NCI-H1694 treated with DMSO at 0.1 percent for 48 hours (cell line): ENCODE measurements at places on chromosomes 12 and 14.

DNA sequence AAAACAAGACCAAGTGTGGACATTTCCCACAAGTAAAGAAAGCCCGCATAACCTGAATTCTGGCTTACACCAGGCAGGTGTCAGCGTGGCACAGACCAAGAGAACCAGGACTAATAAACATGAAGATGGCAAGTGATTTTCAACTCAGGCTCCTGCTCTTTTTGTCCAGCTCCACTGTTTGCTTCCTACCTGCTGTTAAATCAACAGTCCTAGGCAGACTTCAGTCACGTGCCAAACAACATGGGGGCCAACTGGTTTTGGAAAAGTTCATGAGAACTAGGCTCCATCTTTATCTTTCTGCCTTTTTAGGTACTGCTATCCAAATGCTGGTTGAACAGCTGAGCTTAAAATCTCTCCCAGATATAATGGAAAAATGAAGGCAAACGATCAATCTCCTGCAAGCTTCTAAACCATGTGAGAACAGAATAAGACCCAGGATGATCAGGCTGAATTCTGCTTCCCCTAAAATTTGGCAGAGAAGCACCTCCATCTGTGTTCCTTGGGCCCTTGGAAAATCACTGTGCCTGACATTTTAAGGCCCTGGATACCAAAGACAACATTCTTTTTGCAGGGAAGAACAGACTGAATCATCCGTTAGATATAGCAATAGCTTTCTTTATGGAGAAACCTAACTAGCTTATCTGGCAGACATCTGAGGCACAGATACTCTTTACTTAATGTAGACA lies 215.6 kb upstream of the USP15 start:
- DNase-seq = no peak

DNA sequence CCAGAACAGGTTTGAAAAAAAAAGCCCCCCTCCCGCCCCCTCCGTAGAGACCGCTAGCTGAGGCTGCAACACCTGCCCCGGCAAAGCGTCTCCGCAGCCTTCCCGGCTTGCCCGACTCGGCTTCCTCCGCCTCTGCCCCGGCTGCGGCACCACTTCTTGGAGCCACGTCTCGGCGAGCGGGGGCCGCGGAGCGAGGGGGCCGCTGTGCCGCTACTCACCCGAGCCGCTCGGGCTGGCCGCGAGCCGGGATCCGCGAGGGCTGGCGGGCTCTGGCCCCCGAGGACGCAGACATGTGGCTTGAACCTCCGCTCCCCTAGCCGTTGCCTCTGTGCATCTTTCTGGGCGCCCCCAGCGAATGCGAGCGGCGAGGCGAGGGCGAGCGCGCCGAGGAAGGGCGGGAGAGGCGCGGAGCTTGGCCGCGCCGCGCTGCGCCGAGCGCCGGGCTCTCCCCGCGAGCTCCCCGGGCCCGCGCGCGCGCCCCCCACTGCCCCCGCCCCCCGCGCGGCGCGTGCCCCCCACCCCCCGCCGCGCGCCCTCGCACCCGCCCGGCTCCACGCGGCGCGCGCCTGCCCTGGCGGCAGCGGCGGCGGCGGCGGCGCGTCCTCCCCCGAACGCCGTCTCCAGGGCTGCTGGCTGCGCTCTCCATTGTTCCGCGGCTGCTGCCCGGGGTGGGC lies 249.5 kb downstream of the APAF1 start:
- DNase-seq = peak; percentile 8

- no peak for DNase-seq
Observed at GRCh38 chr12:27927347-27927746, 45.2 kb downstream of the PTHLH start.

DNA sequence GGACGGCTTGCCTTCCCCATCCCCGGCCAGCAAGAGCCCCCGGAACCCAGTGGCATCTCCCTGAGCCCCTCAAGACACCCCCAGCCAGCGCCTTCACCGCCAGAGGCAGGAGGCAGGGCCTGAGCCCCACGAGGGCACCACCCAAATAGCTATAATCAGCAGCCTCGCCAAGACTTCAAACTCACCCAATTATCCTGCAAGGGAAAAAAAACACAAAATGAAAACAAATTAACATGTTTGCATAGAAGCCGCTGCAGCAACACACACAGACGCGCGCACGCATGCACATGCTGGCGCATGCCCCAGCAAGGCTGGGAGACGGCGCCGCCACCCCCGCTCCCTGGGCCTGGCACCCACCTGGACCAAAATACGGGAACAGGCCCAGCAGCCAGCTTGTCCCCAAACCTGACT lies 15.8 kb downstream of the FAM222A start:
- DNase-seq = peak; percentile 66

DNA sequence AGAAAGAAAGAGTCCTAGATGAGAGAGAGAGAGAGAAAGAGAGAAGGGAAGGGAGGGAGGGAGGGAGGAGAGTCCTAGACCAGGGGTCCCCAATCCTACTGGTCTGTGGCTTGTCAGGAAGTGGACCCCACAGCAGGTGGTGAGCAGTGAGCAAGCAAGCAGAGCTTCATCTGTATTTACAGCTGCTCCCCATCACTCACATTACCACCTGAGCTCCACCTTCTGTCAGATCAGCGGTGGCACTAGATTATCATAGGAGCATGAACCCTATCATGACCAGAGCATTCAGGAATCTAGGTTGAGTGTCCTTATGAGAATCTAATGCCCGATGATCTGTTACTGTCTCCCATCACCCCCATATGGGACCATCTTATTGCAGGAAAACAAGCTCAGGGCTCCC lies 39.2 kb upstream of the AMN1 start:
- no peak for DNase-seq

DNA sequence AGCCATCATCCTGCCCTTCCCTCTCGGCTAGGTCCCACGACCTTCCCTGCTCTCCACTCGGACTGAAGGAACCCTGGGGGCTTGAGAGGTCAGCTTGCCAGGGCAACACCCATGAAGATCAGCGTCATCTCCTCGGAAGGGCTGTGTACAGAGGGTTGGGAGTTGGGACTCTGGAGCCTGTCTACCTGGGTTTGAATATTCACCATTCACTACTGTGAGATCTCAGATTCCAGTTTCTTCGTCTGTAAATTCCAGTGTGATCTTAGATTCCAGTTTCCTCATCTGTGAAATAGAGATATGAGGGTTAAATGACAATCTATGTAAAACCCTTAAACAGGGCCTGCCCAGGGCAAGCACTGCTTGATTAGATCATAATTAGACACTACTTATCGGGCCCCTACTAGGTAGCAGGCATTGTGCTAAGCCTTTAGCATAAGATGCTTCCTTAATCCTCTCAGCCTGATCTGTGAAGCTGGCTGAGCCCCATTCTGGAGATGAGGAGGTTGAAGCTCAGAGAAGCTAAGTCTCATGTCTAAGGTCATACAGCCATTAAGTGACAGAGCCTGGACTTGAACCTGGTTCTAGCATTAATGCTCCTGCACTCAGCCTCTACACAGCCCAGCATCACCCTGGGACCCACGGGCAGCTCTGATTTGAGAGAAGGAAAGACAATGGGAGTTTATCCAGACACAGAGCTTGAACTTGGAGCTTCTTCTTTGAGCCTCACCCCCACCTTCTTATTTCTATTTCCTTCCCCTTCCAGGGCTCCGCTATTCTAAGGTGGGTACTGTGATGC lies 612 bp upstream of the ZDHHC22 start:
- DNase-seq = no peak

DNA sequence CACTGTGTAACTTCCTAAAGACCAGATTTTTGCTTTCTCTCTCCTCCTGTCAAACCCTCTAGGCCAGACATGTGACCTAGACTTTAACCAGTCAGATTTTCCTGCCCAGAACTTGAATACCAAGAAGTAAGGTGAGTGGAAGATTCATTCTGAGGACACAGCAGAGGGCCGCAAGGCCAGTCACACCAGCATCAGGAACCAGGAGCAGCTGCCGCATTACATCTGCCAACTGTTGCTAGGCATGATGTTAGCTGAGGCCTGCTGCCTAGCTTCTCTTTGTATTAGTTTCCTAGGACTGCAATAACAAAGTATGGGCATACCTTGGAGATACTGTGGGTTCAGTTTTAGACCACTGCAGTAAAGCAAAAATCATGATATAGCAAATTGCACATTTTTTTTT lies 101.9 kb upstream of the BMP4 start:
- DNase-seq = no peak

GRCh38 chr14:95493503-95493902 lies 22.9 kb downstream of the SYNE3 start:
- no peak for DNase-seq

GRCh38 chr14:79465651-79466050 lies 745.7 kb downstream of the DIO2 start:
- no peak for DNase-seq

DNA sequence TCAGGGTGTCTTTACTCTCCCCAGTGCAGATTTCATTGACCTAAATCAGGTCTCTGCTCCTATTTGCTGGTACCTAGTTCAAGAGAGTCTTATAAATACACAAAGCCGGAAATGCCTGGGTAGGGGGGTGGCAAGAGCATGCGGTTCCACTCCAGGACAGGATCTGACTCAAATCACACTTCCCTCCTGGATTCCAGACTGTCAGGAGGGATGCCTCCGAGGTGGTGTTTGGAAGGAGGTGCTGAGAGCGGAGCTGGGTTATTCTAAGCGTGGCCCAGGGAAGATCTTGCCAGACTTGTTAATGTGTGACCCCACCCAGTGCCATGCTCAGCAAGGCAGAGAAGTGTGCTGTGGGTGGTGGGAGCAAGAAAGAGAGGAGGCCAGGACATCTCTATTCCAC lies 49.8 kb downstream of the B4GALNT3 start:
- DNase-seq = no peak

- no peak for DNase-seq
Observed at GRCh38 chr12:91017511-91018263, 12.9 kb upstream of the EPYC start.

GRCh38 chr14:74547331-74547927 lies 53.9 kb downstream of the ISCA2 start:
- DNase-seq = no peak

- DNase-seq = no peak
Observed at GRCh38 chr12:10366875-10367274, 23.0 kb downstream of the KLRK1 start.

- DNase-seq = no peak
Observed at GRCh38 chr14:23346693-23347405, 5.8 kb downstream of the SLC22A17 start.

GRCh38 chr14:69690042-69690441 lies 76.9 kb upstream of the SRSF5 start:
- DNase-seq = no peak

- DNase-seq = no peak
Observed at GRCh38 chr12:47615711-47616110, 90.1 kb downstream of the RPAP3 start.

GRCh38 chr14:68111853-68112270 lies 292.3 kb downstream of the RAD51B start:
- DNase-seq = no peak

DNA sequence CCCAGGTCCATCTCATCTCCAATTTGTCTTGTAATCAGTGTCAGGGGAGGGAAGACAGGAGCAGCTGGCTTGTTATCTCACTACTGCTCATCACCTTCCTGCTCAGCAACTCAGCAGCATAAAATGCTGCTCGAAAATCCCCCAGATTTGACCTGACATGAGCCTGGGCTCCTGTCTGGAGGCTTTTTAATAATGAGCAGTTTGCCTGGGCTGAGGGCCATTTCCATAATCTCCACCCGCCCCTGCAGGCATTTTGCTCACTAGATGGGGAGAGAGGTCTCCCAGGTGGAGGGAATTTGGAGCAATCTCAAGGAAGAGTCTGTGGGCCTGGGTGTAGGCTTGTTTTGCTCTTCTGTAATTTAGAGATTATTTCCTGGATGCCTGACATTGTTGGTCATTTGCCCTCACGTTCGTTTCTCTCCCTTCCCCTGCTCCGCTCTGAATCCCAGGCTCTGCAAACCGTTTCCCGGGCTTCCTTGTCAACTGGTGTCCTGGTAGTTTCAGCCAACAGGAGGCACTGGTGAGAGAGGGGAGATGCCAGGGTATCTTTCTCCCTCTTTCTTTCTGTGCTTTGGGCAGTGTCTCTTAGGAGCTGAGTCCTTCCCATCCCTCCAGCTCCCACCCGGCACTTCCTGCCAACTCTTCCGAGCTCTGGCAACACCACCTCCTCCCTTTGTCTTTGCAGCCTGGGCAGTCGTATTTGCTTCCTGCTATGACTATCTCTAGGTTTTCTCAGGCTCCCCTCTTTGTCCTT lies 299.2 kb downstream of the GLT1D1 start:
- DNase-seq = no peak

DNA sequence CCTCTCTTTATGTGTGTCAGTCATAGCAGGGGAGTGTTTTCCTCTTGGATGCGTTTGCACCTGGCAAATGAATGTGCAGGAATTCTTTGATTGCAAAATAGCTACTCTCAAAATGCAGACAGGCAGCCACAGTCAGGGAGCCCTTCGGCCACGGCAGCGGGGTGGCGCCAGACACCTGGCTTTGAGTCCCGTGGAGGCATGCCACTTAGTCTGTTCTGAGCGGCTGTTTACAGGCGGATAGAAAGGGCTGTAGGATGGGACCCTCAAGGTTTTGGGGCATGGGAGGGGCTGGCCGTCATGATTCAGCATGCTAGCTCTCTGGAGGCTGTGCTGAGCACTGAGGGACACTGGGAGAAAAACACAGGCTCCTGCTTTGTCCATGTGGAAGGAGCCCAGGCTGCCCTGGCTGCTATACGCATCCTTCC lies 117.1 kb downstream of the SLC25A47 start:
- DNase-seq = peak; percentile 98

DNA sequence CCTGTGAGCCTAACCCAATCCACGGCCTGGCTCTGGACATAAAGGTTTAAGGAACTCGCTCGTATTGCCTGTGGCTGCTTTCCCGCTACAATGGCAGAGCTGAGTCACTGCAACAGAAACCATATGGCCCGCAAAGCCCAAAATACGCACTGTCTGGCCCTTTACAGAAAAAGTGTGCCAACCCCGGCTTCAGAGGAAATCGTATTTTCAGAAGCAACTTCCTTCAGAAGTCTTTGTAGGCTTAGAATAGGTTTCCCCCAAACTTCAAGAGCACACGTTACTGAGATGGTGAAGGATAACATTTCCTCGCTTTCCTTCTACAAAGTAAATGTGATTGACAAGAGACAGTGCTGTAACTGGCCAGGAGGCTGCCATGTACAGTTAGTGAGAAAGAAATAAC lies 34.8 kb upstream of the TESC start:
- DNase-seq = no peak

GRCh38 chr14:31263485-31264133 lies 56.0 kb upstream of the HECTD1 start:
- no peak for DNase-seq

GRCh38 chr12:115303723-115304309 lies 619.8 kb upstream of the TBX3 start:
- no peak for DNase-seq

DNA sequence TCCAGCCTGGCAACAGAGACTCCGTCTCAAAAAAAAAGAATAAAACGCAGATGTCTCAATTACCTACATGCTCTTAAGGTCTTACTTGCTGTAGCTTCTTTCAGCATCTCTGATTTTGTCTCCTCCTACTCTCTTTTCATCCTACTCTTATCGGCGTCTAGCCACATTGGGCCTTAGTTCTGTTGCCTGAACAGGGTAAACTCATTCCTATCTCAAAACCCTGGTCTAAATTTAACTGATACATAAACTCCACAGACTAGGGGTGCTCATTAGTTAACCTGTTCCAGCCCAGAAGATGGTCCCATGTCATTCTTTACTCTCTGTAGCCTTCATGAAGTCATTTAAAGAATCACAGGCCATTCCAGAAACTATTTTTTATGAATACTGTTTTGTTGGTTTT lies 33.6 kb downstream of the EXD2 start:
- DNase-seq = no peak
